ENCODE measurements at places on chromosomes 7 and 10. TPM values are rescaled to one million over a fixed set of nuclear protein-coding genes. Genes with fewer than 3 reads are reported as not detected.

The ELAPOR2 gene
- total RNA-seq: 21.3 TPM

The MRLN gene
- not detected for total RNA-seq

The BICC1 gene
- 15.6 TPM for total RNA-seq

The BTBD16 gene
- not detected for total RNA-seq

The MYH16 gene
- not detected for total RNA-seq

The NME8 gene
- total RNA-seq: 1.5 TPM

Measured in MCF 10A (cell line).